ENCODE measurements at places on chromosomes 12 and 14.

DNA sequence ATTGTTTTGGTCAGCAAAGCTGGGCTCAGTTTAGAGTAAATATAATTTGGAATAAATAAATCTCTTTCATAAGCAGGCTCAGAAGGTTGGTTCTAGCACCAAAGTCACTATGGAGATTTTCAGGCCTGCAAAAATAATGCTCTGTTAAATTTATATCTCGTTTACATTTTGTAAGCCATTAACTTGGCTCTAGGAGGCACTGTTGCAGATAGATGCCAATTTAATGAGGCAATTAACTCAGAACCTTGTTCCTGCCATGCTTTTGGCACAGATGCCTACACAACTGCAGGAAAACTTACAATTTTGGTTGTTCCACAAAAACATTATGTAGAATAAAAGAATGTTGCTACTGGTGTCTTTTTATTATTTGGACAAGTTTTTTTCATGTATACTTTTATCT lies 428.1 kb downstream of the FLRT2 start:
- DNase-seq, result no peak

DNA sequence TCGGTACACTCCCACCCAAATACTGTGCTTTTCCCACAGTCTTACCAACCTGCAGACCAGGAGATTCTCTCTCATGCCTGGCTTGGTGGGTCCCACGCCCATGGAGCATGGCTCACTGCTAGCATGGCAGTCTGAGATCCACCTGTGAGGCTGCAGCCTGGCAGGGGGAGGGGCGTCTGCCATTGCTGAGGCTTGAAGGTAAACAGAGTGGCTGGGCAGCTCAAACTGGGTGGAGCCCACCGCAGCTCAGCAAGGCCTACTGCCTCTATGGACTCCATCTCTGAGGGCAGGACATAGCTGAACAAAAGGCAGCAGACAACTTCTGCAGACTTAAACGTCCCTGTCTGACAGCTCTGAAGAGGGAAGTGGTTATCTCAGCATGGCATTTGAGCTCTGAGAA lies 93.2 kb downstream of the FOXA1 start:
- no peak for DNase-seq

- DNase-seq, result no peak
These were observed 8.1 kb downstream of the VEZT start for GRCh38 chr12:95225645-95226212.

DNA sequence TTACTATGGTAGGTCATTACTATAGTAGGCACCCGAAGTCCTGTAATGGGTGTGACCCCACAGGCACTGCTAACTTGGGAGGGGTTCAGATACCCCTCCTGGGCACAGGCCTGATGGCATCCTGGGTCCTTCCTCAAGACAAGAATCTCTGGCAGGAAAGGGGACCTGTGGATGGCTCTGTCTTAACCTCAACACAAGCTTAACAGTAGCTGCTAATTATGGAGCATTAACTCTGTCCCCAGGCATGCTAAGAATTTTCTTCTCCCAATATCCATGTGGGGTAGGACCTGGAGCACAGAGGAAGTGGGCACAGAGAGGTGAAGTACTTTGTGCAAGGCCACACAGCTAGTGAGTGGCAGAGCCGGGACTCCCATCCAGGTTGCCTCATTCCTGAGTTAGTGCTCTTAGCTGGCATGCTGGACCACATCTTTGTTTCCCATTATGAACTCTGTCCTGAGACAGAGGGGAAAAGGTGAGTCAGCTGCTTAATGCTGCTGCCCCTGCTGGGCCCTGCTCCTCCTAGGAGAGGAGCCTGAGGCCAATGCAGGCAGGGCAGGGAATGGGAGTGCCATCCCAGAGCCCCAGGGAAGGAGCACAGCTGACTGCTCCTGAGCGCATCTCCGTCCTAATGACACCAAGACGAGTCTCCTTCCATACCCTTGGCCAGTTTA lies 32.1 kb downstream of the GALNT16 start:
- DNase-seq, result peak; percentile 67

DNA sequence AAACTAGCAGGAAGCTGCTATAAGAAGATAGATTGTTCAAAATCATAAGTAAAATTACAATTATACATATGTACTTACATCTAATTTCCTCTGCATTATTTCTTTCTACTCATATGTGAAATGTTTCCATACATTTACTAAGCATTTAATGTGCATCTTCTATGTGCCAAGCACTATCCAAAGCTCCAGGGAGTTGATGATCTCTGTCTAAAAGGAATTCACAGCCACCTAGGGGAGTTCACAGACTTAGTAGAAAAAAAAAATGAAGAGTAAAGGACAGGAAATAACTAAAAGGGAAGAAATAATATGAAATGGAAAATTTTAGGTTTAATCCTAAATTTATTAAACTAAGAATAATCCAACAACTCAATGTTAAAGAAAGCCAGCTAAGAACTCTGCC lies 91.7 kb downstream of the EFCAB11 start:
- DNase-seq, result no peak

GRCh38 chr14:99395909-99396530 lies 84.6 kb downstream of the SETD3 start:
- no peak for DNase-seq
